ENCODE measurements at places on chromosomes 2 and 18.
A peak's percentile ranks its signal among the peaks of the same experiment; 100 is the strongest.

DNA sequence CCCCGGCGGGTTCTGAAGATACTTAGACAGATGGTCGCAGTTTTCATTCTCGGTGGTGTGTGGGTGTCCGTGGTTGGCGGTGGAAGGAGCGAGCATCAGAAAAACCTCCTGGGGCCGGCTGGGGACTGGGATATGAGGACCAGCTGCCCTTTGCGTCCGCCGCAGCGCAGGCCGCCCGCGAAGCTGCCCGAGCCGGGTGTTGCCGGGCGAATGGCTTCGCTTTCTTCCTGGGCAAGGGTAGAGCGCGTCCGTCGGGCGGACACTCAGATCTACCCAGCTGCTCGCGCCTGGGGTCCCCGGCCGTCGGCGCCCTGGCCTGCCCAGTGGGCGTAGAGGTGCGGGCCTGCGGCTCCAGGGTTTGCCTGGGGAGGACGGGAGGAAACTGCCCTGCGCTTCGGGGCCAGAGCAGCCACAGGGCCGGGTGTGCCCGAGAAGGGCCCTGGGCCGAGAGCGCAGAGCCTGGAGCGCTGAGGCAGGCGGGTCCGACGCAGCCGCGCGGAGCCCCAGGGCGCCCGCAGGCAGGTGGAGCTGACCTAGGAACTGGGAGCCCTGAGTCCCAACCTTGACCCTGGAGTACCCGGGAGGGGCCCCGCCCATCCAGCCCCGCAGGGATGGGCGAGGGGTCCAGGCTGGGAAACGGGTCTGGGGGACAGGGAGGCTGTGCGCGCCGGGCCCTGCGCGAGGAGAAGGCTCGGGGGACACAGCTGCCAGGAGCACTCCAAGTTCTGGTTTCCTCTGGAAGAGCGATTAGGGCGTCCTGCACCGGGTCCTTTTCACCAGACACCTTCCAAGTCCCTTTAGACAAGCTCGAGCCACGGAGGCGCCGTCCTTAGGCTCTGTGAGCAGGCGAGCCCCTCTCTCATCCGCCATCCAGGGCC is 1.3 kb downstream of the TWIST2 start:
- no peak for DNase-seq

DNA sequence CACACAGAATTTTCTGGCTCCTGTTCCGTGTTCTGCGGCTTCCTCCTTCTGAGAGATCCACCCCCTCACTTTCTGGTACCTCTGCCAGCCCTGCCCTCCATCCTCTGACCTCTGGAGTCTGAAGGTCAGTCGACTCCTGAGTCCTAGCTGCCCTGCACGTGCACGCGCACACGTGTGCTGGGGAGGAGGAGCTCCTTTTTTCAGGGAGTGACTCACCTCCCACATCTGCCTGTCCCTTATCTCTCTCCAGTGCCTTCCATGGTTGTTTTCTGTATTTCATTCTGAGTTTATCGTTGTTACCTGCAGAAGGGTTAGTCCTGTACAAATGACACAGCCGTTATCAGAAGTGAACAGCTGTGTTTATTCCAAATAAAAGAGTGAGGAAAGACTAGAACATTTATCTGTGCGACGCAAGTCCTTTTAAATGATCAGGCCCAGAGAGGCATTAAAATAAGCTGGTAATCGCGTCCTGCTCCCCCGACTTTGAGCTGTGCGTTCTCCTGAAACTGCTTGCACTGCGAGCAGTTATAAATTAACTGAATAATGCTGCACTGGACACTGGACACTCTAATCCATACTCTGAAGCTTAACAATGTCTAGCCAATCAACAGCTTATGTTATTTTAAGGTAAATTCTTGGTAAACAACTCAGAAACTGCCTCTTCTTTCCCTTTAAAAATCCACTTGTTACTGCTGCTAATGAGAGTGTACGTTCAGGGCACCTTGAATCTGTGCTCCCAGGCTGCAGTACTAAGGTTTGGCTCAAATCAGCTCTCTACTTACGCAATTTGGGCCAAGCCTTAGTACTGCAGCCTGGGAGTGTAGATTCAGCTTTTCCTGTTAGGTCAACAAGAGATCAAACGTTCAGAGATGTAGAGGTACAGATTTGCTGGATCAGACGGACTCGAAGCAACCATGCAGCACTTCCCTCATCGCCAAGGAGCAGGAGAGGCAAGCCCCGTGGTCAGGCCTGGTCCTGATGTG is 72.5 kb downstream of the GALR1 start:
- no peak for DNase-seq

DNA sequence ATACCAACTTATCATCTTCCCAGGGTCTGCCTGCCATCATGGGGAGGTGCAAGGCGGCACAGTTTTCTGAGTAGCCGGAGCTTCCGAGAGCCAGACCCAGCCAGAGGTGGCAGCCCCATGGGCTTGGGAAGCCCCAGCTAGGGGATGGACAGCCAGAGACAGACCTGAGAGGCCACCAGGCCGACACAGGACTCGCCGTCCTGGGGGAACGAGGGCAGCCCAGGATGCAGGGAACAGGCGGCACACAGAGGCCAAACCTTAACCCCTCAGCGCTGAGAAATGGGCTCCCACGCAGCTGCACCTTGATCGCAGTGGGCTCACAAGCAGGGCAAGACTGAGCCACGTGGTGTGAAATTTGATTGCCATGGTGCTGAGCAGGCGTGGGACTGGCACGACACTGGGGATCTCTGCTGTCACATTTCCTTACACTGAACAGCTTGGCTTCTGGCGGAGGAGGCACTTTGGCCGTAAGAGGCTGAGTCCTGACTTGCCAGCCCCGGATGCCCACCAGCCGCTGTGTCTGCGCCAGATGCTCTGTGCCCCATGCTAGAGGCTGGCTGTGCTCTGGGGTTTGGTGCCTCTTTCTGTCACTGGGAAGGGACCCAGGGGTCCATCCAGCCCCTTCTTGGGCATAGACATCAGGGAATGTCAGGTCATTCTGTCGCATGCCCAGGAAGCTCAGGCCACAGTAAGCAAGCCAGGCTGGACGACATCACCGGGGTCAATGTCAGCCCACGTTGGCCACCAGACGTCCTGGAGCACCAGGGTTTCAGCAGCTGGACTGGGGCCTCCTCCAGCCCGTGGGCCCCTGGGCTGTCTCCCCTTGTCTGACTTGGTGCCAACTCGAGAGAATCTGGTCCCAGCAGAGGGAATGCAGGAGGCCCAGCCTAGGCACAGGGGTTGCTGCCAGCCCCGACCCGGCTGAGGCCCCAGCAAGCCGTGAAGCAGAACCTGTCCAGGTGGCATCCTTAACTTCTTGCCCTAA is 312.1 kb upstream of the MYT1L start:
- no peak for DNase-seq

GRCh38 chr2:239322416-239323086 is 78.3 kb downstream of the HDAC4 start:
- DNase-seq, result no peak

GRCh38 chr2:178295906-178296305 is 101.6 kb downstream of the OSBPL6 start:
- no peak for DNase-seq

GRCh38 chr2:159891267-159891588 is 93.2 kb upstream of the CD302 start:
- DNase-seq, result no peak

- no peak for DNase-seq
Observed at GRCh38 chr2:223396993-223397392, 205.2 kb downstream of the SCG2 start.

- peak; percentile 85 for DNase-seq
Observed at GRCh38 chr2:158772306-158773078, 22.6 kb upstream of the DAPL1 start.

GRCh38 chr2:111656436-111656835 is 227.6 kb downstream of the ANAPC1 start:
- no peak for DNase-seq

DNA sequence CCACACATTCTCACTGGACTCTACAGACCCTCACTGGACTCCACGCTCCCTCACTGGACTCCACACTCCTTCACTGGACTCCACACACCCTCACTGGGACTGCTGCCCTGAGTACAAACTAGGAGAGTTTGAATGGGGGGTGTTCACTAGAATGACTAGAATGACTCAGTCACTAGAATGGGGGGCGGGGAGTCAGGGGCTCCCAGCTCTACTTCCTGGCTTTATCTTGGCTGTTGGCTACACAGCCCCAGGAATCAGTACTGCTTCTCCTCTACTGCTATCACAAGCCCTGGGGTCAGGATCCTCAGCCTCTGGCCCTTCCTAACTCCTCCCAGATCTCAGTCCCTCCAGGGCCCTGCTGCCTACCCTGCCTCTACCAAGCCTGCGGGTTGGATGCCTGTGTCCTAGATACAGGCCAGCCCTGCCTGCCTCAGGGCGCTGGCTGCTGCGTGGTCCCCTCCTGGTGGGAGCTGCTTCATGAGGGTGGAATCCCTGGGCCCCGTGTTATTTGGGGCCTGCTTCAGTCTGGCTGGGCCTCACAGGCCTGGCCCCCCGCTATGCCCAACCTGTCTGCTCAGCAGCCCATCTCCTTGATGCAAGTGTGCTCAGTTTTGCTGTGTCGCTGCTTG is 7.8 kb downstream of the PTMA start:
- DNase-seq, result no peak

GRCh38 chr18:75977081-75977480 is 518.0 kb downstream of the ZNF516 start:
- DNase-seq, result no peak

DNA sequence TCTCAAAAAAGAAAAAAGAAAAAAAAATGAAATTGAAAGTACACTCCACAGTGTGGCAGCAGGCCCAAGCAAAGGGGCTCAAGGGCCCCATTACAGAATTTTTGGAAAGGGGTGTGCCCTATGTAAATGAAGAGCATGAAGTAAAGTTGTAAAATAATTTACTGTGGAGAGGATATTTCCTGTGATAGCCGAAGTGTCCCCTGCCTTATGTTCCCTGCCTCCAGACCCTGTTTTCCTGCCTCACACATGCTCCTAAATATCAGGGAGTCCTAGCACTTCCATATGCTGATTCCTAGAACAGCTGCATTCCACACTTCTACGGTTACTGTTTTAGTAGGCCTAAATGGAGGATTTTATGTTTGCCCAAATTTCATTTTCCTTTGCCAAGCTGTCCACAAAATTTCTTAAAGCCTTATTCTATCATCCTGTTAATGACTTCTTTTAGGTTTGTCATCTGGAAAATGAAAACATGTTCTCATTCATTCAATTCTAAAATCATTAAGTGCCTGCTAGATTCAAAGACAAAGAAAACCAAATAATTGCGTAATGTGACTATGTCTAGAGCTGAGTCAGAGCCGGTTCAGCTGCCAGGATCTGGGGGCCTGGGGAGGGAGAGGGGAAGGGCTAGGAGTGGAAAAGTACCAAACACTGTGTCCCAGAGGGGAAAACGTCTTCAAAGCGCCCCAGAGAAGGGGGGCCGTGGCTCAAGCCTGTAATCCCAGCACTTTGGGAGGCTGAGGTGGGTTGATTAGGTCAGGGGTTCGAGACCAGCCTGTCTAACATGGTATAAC is 25.9 kb upstream of the IMPA2 start:
- peak; percentile 72 for DNase-seq

- DNase-seq, result no peak
Observed at GRCh38 chr2:6679471-6679870, 186.2 kb downstream of the CMPK2 start.

DNA sequence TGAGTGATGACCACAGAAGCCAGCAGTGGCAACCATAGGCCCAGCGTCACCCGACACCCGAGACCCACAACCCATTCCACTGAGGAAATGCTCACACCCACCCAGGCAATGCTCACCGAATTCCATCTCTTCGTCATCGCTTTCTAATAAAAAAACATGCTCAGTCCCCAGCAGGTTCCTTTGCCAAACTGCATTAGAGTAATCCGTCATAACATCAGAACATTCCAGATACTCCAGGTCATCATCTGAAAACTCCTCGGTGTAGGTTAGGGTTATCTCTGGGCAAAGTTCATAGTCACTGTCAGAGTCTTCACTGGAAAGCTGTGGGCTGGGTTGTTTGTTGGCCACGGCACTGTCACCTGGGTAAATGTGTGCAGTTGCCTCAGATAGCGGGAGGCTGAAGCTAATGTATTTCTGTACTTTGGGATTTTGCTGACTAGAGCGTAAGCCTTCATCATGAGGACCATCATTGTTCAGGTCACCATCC is 49.3 kb downstream of the ALPK2 start:
- DNase-seq, result no peak

DNA sequence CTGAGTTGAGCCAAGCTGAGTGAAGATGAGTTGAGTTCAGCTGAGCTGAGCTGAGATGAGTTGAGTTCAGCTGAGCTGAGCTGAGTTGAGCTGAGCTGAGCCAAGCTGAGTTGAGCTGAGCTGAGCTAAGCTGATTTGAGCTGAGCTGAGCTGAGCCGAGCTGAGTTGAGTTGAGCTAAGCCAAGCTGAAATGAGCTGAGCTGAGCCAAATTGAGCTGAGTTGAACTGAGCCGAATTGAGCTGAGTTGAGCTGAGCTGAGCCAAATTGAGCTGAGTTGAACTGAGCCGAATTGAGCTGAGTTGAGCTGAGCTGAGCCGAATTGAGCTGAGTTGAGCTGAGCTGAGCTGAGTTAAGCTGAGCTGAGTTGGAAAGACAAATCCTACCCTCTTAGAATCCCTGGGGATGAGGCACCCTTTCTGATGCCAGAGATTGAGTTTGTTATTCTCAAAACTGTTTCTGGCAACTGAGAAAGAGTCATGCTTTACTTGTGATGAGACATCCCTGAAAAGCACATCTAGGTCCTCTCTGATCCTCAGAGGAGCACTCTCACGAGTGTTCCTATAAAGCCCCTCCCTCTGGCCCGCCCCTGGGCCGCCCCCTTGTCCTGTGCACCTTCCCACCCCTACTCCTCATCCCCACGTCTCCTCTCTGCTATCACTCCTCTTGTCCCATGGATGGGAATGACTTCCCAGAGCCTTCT is 116.5 kb downstream of the MCFD2 start:
- DNase-seq, result no peak

GRCh38 chr18:51426996-51427395 is 229.5 kb upstream of the MEX3C start:
- DNase-seq, result no peak

DNA sequence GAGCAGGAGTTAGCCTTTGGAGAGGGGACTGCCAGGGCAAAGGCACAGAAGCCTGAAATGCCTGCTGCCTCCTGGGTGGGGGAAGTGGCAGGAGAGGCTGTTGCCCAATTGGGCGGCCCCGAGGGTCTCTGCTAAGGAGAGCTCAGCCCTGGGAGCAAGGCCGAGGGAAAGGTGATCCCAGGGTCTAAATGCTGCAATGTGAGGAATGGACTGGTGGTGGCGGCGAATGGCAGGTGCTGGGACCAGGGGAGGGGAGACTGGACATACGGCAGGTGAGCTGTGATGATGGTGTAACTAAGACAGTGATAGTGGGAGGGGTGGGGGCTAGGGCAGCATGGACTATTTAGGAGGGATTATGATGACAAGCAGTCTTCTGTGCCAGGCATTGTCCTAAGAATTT is 104.0 kb downstream of the DYSF start:
- no peak for DNase-seq

- DNase-seq, result no peak
Observed at GRCh38 chr2:237147317-237147716, 61.6 kb downstream of the COPS8 start.

- DNase-seq, result peak; percentile 83
Observed at GRCh38 chr2:165634855-165635254, 159.2 kb downstream of the GALNT3 start.

GRCh38 chr2:181467966-181468707 is 11.0 kb downstream of the ITGA4 start:
- DNase-seq, result no peak
